ENCODE measurements at places on chromosomes 12 and 14.

GRCh38 chr12:113926788-113927187 is 39.3 kb downstream of the RBM19 start:
- DNase-seq = no peak

DNA sequence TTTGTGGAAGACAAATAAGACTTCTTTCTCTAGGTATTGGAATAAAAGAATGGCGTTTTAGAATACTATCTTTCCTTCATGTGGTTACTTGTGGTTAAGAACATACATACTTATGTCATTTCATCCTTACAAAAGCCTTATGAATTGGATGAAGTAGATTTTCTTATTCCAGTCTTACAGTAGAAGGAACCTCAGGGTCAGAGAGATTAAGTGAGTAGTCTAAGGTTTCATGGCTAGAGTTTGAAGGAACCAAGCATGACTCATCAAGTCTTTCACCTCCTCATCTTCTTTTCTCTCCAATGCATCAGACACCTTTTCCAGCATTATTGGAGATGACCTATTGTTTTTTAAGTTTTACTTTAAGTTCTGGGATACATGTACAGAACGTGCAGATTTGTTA is 92.9 kb upstream of the NEDD1 start:
- DNase-seq = no peak

- no peak for DNase-seq
Observed at GRCh38 chr12:63006536-63006935, 71.6 kb upstream of the PPM1H start.

DNA sequence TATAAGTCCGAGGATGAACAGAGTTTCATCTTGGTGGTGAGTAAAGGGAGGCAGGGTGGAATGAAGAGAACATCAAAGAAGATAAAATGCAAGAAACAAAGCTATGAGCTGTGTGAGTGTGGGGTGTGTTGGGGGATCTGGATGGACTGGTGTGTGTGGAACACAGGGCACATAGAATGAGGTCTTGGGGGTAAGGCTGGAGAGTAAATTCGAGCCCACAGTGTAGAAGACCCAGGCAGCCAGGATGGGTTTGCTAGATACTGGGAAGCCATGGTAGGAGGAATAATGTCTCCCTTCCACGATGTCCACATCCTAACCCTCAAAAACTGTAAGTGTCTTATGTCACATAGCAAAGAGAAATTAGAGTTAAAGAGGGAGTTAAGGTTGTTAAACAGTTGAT is 6.8 kb downstream of the KCNMB4 start:
- no peak for DNase-seq

DNA sequence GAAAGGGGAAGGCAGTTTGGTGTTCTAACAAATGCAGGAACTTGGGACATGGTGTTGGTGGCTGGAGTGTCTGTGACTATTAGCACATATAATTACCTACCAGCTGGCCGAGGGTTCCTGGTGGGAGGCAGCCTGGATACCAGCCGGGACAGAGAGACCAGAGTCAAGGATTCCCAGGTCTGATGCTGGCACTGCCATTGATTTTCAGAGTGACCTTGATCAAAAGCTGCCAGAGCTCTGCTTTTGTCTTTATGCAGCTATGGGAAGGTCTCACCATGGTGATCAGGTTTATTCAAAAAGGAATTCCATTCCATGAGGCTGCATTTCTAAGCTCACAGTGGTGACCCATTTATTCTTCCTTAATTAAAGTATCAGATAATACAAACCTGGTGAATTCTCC is 101.0 kb upstream of the PWP1 start:
- no peak for DNase-seq

DNA sequence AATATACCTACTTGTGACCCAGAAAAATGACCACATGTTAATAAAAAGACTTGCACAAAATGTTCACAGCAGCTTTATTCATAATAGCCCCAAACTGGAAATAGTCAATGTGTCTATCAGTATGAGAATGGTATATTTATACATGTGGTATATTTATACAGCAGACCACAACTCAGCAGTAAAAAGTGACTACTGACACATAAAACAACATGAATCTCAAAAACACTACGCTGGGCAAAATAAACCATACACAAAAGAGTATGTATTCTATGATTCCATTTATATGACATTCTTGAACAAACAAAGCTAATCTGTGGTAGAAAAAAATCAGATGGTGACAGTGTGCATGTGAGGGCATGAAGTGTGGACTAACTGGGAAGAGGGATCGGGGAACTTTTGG is 35.1 kb downstream of the ARF6 start:
- no peak for DNase-seq

DNA sequence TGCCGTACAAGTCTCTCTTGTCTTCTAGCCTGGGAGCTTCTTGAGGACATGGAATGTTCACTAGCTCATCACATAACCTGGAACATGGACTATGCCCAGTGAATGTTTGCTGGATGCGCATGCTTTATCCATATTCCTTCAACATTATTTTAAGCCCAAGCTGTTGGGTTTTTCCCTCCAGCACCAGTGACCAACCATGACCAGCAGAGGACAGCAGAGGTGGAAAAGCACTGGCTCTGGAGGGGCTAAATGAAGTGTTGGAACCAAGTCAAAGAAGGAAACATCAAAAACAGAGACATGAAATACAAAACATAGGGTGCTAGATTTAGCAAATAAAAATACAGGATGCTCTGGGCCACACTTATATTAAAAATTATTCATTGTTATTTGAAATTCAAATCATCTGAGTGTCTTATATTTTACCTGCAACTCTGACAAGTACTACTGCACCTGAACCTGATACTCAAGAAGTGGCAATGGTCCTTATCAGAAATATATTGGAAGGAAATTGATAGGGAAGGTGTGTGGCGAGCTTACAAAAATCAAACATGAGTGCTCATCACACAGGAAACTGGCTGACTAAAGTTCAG is 23.1 kb upstream of the HELB start:
- DNase-seq = no peak

- no peak for DNase-seq
Observed at GRCh38 chr14:78007160-78007559, 163.0 kb upstream of the NRXN3 start.

- DNase-seq = no peak
Observed at GRCh38 chr12:123384994-123385376, 1.1 kb downstream of the KMT5A start.

GRCh38 chr14:65631040-65631439 is 218.5 kb downstream of the FUT8 start:
- DNase-seq = no peak

GRCh38 chr14:60805841-60806430 is 71.4 kb downstream of the MNAT1 start:
- DNase-seq = no peak

DNA sequence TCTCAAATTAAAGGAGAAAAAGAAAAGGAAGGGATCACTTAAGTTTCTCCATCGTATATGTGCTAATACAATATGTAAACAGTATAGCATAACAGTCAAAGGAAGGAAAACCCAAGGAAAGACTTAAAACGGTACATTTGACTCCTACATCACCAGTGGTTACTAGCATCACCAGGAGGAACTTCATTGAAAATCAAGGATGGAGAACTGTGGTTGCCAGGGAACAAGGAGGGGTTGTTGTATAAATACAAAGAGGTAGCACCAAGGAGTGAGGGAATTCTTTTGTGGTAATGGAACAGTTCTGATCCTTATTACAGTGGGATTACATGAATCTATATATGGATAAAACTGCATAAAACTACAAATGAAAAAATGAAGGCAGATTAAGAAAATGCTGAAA is 1.6 kb downstream of the ZFYVE26 start:
- DNase-seq = no peak

DNA sequence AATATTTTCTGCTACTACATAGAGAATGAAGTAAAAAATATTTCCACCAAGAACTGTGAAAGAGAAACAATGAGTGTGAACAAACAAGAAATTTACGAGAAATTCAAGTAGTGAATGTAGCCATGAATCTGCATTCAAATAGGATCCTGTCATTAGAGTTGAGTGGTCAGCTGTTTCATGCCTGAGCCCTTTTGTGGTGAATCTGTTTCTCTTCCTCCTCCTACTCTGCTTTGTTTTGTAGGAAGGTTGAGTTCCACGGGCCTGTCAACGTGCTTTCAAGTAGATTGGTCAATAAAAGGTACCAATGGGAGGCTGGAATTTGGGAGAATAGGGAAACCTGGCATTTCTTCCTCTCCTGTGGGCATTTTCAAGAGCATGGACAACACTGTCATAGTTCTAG is 1749.6 kb upstream of the FLRT2 start:
- no peak for DNase-seq

Data from stimulated activated CD8-positive, alpha-beta memory T cell treated with anti-CD3 and anti-CD28 coated beads, Interleukin-4, amount 100 ng/mL, for 48 hours (primary cell).